SK-N-SH (cell line): ENCODE measurements at places on chromosomes 1 and 21. TPM values are rescaled to one million over a fixed set of nuclear protein-coding genes. Genes with fewer than 3 reads are reported as not detected.

The THEMIS2 gene
- 4.1 and 4.9 TPM in 2 replicates for polyA plus RNA-seq

The KRTAP21-3 gene
- not detected in 2 replicates for polyA plus RNA-seq

The ATP1A4 gene
- polyA plus RNA-seq: not detected in 2 replicates

The REG4 gene
- not detected in 2 replicates for polyA plus RNA-seq

The S100A7A gene
- polyA plus RNA-seq: not detected in 2 replicates

The KIF14 gene
- polyA plus RNA-seq: 1.2 and 1.4 TPM in 2 replicates

The TATDN3 gene
- 5.2 and 6.6 TPM in 2 replicates for polyA plus RNA-seq

- no peak for DNase-seq
These were observed 19.3 kb upstream of the PDZK1IP1 start for GRCh38 chr1:47209091-47209490.

GRCh38 chr1:223183268-223183862 lies 40.3 kb upstream of the TLR5 start:
- DNase-seq: no peak

DNA sequence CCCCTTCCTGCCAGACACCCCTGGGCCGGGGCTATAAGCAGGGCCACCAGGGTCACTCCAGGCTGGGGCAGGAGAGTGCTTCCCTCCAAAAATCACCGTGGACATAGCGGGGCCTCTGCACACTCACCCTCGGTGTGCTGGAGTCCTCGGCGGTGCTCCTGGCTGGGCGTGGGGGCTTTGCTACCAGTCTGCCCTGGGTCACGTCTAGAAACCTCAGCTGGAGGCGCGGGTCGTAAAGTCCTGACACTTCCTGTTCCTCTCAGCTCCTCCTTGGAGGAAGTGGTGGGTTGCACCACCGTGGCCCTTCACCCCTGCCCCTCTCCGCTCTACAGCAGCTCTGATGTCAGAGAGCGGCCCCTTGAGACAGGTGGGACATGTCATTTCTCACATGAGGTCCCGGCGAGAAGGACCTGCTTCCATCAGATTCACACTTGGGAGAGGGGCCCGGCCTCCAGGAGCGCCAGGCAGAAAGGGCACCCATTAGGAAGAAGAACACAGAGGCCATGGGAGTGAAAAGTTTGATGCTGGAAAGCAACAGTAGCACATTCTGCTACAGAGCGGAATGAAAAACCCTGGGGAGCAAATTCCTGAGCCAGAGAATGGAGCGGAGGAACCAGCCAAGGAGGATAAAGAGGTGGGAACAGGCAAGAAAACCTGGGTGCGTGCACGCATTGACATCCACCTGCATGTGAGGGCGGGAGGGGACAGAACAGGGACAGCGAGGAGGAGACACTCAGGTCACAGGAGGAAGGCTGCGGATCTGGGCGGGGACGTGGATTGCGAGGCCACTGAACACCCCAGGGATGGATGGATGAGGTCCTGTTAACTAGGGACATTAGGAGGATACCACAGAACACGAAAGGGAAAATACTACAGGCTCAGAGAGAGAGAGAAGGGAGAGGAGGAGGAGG lies at the start of gene ITGB2:
Gene ITGB2, minus strand, starts transcription at position 206 of the 911 bp plus-strand sequence. CDS start 10,117 bp downstream, outside the sequence.
- no peak for DNase-seq

DNA sequence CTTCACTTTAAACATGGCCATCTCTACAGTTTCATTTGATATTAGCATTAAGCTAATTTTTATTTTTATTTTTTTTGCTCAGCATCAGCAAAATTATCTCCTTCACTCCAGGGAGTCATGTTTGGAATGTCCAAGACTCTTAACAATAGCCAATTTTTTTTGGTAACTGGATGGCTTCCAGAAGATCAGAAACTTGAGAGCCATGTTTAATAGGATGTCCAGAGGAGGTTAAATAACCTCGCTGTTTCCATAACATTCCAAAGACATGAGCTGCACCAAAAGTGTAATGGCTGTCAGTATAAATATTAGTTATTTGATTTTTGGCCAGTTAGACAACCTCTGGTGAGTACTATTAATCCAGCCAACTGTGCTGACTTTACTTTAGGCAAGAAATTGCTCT lies 80.7 kb downstream of the DNTTIP2 start:
- no peak for DNase-seq

GRCh38 chr21:36576441-36576840 lies 96.5 kb upstream of the CLDN14 start:
- no peak for DNase-seq

DNA sequence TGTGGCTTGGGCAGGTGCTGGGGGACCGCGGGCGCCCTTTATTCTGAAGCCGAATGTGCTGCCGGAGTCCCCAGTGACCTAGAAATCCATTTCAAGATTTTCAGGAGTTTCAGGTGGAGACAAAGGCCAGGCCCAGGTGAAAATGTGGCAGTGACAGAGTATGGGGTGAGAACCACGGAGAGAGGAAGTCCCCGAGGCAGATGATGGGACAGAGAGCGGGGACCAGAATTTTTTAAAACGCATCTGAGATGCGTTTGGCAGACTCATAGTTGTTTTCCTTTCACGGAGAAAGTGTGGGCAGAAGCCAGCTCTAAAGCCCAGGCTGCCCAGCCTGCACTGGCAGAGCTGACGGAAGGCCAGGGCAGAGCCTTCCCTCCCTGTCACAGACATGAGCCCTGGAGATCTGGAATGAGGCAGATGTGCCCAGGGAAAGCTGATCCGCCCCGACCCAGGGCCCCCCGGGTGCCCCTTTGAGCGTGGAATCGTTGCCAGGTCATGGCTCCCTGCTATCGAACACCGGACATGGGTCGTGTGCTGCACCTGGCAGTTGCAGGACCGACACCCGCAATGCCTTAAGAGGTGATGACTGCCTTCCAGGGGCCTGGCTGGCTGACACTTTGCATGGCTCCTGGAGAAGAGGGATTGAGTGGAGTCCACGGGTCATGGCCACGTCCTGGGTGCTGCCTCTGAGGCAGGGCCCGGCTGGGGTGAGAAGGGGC lies 6.5 kb upstream of the SLX9 start:
- DNase-seq: no peak

GRCh38 chr21:45532826-45533360 lies 9.3 kb downstream of the SLC19A1 start:
- no peak for DNase-seq

GRCh38 chr1:228315484-228315944 lies 91.1 kb downstream of the TRIM11 start:
- DNase-seq: no peak

GRCh38 chr1:22745669-22746585 lies 35.3 kb downstream of the EPHB2 start:
- DNase-seq: peak; percentile 69

DNA sequence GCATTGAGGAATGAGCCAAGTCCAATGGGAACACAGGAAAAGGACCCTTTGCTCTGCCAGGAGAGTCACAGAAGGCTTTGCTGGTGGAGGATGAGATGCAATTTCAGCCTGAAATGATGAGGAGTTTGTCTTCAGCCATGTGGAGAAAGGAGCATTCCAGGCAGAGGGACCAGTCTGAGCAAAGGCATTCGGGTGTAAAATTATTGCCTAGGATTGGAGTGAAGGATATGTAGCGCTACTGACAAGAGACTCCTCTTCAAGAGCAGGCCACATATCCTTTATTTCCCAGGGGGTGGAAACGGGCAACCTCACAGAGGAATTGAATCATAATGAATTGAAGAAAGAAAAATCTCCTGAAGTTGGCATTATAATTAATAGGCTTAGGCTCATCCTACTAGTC lies 1.1 kb upstream of the CSF1 start:
- DNase-seq: no peak

DNA sequence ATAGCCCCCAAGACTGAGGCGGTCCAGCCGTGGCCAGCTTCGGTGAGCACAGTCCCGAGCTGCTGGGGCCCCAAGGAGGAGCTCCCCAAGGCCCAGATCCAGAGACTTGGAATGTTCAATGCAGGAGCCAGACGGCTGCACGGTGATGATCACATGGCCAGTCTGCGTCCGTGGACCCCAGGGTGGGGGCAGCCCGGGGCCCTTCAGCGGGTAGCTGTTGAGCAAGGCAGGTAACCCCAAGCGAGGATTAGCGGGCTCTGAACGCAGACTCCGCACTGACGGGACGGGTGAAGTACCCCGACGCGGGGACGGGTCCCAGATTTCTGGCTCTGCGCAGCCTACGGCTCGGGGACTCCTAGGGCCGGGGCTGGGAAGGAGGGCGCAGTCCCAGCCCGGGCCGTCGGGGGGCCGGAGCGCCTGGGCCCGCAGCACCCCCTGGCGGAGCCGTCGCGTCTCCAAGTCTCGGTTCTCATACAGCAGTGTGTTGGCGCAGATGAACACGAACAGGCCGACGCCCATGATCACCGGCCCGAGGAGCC lies 2.7 kb downstream of the TMEM200B start:
- DNase-seq: peak; percentile 91

GRCh38 chr1:39988618-39989343 lies 33.8 kb downstream of the MFSD2A start:
- DNase-seq: no peak

DNA sequence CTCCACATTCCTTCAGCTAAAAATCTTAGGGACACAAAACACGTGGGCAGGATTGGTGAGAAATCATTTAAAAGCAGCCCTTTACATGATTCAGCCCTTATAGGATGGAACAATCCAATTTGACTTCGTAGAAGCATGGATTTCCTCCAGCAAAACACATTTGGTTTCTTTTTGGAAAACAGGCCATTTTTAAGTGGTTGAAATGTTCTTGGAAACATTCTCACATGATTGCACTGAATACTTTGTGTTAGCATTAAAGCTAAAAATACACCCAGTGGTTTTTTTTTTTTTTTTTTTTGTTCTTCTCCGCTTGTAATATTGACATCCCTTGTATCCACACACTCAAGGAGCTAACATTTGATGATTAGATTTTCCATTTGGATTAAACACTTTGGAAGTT lies 42.1 kb upstream of the ABCG1 start:
- DNase-seq: no peak

DNA sequence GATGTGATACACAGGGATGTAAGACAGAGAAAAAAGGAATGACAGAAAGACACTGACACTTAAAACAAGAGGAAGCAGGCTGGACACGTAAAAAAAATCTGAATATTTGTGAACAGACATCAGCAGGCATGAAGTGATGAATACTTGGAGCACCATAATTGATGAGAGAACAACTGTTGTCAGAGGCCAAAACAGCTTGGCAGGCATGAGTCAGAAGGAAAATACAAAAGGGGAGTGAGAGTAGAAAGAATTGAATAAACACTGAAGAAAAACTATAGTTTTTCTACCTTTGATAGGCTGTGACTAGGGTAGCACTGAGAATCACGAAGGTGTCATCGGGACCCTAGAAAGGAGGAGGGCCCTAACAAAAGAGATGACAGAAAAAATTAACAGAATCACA lies 21.6 kb upstream of the GUCA2A start:
- no peak for DNase-seq

- no peak for DNase-seq
These were observed 14.3 kb downstream of the RRP15 start for GRCh38 chr1:218299416-218299815.

GRCh38 chr1:243598433-243598832 lies 251.6 kb downstream of the AKT3 start:
- no peak for DNase-seq

- no peak for DNase-seq
These were observed 243.0 kb upstream of the SGIP1 start for GRCh38 chr1:66290761-66291530.

DNA sequence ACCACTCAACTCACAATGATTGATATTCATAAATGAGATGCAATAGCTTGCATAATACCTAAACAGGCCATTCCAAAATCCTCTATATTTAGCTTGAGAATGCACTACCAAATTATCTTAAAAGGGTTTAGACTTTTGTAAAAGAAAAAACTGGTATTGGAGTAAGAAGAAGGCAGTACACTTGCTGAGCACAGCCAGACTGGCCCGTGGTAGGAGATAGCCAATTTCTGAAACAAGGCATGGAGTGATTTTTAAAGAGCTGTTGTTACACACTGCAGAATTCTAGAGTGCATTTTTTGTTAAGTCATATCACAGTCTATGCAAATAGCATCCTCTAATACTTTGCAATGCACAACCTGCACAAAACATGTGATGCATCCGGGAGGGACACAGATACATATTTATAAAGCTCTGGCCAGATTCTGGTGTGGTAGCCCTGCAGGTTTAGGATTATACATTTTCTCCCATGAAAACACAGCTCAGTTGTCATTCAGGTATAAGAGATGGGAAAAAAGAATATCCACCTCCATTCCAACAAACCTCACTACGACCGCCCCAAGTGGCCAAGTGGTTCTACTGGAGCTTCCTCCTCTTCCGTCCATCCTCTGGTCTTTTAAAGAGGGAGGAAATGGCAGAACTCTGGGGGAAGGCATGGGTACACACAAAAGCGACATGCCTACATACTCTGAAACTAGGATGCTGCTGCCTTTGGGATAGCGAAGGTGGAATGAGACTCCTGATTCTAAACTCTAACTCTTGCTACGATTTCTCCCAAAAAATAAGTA lies 40.8 kb downstream of the BCAR3 start:
- DNase-seq: no peak

GRCh38 chr1:40432644-40433390 lies 17.5 kb upstream of the ZFP69B start:
- no peak for DNase-seq

GRCh38 chr1:208724079-208724478 lies 479.9 kb upstream of the PLXNA2 start:
- no peak for DNase-seq

- peak; percentile 85 for DNase-seq
These were observed 123.1 kb upstream of the ZBTB40 start for GRCh38 chr1:22328331-22329147.
